Left renal pelvis (tissue), 4 donors: ENCODE measurements at places on chromosomes 3 and 15.

DNA sequence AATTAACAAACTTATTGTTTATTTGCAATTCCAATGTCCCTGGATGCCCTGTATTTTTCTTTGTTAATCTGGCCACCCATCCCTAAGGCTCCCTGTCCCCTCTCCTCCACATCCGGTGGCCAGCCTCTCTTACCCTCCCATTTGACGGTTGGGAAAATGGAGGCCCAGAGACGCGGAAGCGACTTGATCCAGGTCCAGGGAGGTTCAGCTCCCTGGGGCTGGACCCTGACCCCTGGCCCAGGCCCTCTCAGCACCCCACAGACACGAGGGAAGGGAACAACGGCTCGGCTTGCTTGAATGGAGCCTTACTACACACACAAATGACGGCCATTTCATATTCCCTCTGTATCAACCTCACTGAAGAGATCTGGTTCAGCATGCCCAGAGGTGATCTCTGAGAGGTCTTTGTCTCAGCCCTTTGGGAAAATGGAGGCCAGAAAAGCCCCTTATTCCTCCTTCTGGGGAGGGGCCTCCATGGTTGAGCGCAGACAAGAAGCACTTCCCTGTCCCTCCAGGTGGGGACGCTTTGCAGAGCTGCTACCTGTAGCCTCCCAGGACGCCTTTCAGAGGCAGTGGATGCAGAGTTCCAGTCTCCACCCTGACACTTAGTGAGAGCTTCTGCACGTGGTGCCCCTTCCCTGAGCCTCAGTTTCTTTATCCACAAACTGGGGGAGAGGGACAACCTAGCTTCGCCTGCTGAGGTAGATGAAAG lies 82.1 kb downstream of the ATP2B2 start:
- DNase-seq = no peak

GRCh38 chr3:166993015-166993630 lies 387.0 kb downstream of the ZBBX start:
- DNase-seq = no peak

DNA sequence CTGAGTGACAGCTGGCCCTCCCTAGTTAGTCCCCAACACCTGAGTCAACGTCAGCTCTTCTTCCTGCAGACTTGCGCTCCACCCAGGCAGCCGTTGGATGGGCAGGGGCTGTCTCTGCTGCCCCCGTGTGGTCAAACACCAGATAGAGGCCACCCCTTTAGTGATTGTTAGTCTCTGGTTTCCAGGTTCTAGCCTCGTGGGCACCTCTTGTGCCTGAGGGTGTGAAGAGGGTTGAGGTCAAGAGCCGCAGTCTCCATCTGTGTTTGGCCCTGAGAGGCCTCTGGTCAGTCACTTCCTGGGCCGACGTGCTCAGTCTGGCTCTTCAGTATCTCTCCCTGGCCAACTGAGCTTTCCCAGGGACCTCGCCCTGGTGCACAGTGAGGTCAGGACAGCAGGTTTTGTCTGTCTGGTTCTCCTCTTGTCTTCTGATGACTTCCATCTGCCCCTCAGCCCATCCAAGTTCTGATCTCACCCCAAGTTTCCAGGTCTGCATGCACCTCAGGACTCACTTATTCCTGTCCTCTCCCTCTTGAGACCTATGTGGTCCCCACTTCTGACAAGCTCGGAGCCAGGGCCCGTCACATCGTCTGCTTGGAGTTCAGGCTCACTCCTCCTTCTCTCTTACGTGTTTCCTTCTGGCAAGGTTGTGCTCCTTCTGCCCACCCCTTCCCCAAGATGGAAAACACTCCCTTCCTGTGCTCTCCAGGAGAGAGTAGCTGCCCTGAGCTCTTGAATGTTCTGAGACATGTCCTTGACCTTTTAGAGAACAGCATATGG lies 20.9 kb downstream of the CD276 start:
- no peak for DNase-seq

GRCh38 chr3:159924411-159924810 lies 64.2 kb upstream of the IL12A start:
- DNase-seq = no peak

GRCh38 chr3:154783061-154783460 lies 297.1 kb upstream of the MME start:
- no peak for DNase-seq

DNA sequence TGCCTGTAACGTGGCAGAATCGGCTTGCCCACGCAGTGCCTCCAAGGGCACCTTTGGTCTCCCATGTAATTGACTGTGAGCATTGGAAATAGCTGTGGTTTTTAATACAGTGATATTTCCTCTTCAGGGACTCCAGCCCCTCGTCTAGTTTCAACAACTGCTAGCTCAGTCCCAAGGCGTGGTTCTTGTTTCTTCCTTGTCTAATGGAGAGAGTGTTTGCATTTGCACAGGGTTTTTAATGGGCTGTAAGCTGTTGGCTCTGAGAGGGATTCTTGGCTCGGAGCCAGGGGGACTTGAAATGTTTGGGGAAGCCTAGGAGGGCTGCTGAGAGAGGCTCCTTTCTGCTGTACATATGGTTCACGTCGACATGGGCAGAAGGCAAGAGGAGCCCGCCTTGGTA lies 86.2 kb downstream of the THSD4 start:
- no peak for DNase-seq

GRCh38 chr15:44713006-44713966 lies 2.0 kb downstream of the B2M start:
- DNase-seq = no peak

- DNase-seq = no peak
Observed at GRCh38 chr3:23832523-23832922, 26.8 kb downstream of the UBE2E1 start.

- DNase-seq = no peak
Observed at GRCh38 chr15:44028349-44028748, 166.7 kb downstream of the FRMD5 start.

GRCh38 chr3:51386159-51386851 lies 1.2 kb downstream of the MANF start:
- no peak for DNase-seq

GRCh38 chr3:126571078-126571477 lies 12.3 kb upstream of the C3orf22 start:
- DNase-seq = no peak

DNA sequence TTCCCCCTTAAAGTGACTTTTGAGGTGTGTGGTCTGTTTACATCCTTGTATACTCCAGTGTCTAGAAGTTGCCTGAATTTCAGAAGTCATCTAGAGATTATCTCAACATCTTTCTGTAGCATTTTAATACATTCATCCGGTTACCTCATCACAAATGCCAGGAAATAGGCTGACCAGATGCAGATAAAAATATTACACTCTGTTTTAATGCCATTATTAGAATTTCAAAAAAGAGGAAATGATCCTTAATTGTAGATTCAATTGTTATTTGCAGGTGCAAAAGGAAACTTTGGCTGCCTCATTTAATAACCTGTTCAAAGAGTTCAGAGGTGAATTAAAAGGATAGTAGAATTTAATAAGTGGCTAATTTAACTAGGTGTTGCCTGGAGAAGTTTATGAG lies 290.9 kb downstream of the C3orf38 start:
- DNase-seq = no peak

- no peak for DNase-seq
Observed at GRCh38 chr3:122940628-122941086, 86.9 kb downstream of the SEMA5B start.

GRCh38 chr3:181358060-181358459 lies 353.7 kb upstream of the SOX2 start:
- no peak for DNase-seq

DNA sequence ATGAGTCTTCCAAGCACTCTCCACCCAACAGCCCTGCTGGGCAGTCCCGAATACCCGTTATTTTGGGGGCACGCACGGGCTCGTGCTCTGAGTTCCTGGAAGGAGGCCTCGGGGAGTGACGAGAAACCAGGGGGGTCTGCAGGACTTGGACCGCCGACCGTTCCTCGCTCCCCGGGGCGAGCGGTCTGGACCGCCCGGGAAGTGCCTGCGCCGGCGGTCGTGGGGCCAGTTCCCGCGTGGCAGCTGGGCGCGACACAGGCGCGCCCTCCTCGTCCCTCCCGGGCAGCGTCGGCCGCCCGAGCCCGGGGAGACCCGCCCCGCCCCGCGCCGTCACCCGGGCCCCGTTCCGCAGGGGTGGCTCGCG lies 387 bp downstream of the GNB4 start:
- no peak for DNase-seq

DNA sequence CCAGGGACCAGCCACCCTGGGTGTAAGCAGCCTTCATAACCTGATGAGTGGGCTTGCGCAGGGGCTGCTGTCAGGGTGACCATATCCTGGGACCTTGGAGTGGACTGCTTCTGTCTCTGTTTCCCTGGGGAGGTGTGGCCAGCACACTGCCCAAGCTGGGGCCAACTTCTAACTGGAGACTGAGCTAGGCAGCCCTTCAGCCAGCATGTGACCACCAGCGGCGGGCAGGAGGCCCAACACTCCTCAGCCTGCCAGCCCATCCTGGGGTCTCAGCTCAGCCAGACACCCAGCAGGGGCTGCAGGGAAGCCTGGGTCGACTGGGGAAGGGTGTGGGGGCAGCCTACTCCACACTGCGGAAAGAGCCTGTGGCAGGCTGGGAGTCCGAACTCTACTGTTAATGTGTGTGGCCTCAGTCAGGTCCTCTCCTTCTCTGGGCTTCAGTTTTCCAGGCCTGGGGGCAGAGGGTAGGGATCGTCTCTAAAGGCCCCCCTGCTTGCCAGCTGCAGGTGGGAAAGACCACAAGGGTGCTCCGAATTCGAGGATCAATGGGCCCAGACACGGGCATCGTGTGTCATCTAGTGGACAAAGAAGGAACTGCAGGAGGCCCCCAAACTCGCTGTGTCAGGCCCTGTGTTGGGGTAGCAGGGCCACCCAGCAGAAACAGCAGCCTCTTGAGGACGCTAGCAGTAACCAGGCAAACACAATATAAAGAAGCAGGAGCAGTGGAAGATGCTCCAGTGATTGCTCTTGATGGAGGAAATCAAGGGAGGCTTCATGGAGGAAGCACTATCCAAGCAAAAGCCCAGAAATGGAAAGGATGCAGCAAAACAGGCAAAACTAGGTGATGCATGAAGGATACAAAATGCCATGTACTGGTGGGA lies 2.0 kb upstream of the SEMA3G start:
- DNase-seq = no peak

DNA sequence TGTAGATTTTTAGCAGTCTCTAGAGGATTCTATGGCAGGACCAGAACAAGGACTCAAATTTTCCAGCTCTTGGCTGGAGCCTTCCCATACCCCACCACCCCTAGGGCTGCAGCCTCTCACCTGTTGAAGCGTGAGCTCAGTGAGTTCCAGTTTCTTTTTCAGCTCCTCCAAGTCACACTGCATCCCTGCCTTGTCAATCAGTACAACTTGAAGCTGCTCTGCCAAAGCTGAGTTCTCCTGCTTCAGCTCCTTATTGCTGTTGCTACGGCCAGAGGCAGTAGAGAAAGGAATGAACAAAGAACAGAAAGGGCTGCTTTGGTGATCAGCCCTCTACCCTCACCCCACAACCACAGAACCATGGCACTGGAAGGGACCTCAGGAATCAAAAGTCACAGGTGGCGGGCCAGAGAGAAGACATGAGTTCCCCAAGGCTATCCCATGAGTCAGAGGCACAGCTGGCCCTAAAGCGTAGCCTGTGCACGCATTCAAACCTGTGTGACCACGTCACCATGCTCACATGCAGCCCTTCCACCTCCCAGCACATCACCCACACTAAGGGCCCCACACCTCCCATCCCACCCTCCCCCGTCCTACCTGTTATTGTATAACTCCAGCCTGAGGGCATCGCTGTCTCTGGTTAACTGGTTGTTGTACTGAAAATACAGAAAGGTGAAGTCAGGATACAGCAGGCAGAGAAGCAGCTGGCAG lies 83.3 kb upstream of the C2CD4B start:
- no peak for DNase-seq

DNA sequence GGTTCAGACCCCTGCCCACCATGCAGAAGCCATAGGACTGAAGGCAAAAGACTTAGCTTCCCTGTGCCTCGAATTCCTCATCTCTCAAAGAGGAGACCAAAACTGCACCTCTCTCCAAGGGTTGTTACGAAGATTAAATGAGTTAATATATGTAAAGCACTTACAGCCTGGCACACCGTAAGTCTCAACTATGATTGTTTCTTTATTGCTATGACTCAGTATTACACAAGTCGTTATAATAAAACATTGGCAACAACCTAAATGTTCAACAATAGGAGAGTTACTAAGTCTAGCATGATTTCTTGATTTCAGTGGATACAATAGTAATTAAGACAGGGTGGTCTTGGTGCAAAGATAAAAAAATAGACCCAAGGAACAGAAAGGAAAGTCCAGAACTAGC lies 19.6 kb upstream of the FGD5 start:
- no peak for DNase-seq

DNA sequence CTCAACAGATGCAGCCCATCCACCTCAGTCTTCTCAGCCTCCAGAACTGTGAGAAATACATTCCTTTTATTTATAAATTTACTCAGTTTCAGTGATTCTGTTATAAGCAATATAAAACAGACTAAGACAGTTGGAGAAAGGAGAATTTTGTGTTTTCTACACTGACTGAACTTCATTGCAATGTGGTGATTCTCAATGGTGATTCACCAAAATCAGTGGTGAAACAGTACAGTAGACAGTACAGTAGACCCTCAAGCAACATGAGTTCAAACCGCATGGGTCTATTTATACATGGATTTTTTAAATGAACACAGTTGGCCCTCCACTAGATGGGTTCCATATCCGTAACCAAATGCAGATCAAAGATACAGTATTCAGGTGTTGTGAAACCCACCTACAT lies 403.1 kb upstream of the TGFBR2 start:
- DNase-seq = no peak

DNA sequence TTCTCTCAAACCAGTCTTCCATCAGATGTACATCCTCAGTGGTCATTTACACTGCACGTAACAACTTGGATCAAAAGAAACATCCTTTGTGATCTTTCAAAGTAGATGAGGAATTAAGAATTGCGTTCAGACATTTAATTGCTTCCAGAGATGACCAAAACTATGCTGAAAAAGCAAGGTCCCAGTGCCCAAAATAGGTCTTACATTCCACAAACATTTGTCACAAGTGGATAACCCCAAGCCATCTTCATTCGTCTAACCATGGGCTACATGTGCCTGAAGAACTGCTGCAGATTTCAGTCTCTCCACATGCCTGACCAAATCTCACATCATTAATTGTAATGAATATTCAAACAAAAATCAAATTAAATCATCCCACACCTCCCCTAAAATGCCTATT lies 273.6 kb downstream of the SHOX2 start:
- no peak for DNase-seq

DNA sequence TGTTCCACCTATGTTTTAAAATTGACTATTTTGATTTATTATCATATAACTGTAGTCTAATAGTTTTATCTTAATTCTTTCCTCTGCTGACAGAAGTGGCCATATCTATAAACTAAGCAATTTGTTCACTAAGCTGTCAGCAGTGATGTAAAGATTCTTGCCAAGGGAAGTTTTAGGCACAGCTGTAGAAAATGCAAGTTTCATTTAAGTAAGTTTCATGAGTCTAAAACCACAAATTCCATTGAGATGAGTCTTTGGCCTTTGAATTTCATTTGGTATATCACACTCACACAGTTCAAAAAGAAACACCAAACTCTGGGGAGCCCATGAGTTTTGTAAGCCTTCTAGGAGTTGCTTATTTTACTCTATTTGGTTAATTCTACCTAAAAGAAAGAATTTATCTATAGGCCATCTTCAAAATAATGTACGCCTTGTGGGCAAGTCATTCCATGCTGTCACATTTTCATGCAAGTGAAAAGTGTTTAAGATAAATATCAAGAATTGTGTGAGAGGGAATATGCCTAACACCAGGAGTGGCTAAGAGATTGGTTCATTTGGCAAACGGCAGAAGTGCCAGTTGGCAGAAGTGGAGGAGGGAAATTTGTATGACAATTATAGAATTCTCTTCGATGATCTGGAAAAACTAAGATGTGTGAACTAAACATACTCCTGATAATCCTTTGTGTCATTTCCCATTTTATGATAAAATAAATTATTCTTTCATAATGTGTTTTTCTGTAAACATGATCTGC lies 292.9 kb downstream of the ZIC4 start:
- no peak for DNase-seq

- no peak for DNase-seq
Observed at GRCh38 chr15:25734680-25735355, 128.3 kb downstream of the ATP10A start.
